Purkinje cell (primary cell): ENCODE measurements at places on chromosomes 5 and 9. TPM values are rescaled to one million over a fixed set of nuclear protein-coding genes. Genes with fewer than 3 reads are reported as not detected.

GFRA3 gene
- polyA plus RNA-seq = 2.5 and 6.5 TPM in 2 replicates

SPINK6 gene
- 1,307 and 2,131 TPM in 2 replicates for polyA plus RNA-seq

HMCN2 gene
- not detected in 2 replicates for polyA plus RNA-seq

SPINK4 gene
- polyA plus RNA-seq = not detected in 2 replicates

CARTPT gene
- 5.1 TPM in 1 of 2 replicates, not detected in the other for polyA plus RNA-seq

GPX8 gene
- 1.8 and 12.3 TPM in 2 replicates for polyA plus RNA-seq

LHX6 gene
- 0.15 TPM in 1 of 2 replicates, not detected in the other for polyA plus RNA-seq

GRIA1 gene
- 77.4 and 86.1 TPM in 2 replicates for polyA plus RNA-seq

MARCOL gene
- not detected in 2 replicates for polyA plus RNA-seq
